ENCODE measurements at places on chromosomes 7 and 10. TPM values are rescaled to one million over a fixed set of nuclear protein-coding genes. Genes with fewer than 3 reads are reported as not detected.

- no peak for DNase-seq
Measured at GRCh38 chr7:81114633-81115032, 195.8 kb upstream of the SEMA3C start.

DNA sequence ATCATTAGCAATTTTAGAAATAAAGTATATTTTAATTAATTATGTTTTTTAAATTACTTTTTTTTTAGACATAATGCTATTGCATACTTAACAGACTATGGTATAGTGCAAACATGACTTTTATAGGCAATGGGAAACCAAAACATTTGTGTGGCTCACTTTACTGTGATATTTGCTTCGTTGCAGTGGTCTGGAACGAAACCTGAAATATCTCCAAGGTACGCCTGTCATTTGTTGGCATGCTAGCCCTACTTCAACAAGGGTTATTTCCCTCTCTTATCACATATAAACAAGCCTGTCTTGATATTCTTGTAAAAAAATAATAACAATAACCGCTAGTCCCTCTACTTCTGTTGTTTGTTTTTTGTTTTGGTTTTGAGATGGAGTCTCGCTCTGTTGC, 74.2 kb downstream of the TYW1B start:
- no peak for DNase-seq

GRCh38 chr10:117492504-117492903, 50.0 kb upstream of the EMX2 start:
- DNase-seq = no peak

GRCh38 chr7:100435401-100436304, 644 bp downstream of the PPP1R35 start:
- no peak for DNase-seq

DNA sequence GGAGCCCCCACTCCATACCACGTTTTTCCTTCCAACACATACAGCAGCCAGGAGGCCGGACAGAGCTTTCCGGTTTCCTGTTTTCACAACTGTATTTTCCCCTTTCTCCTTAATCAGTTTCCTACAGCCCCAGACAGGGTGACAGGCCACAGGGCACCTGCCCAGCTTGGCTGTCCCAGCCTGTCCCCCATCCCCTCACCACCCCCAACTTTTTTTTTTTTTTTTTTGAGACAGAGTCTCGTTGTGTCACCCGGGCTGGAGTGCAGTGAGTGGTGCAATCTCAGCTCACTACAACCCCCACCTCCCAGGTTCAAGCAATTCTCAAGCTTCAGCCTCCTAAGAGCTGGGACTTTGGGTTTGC, 10.3 kb upstream of the HSPB1 start:
- DNase-seq = no peak

The GPR15LG gene
- polyA plus RNA-seq = 18.6 TPM

The CUBN gene
- polyA plus RNA-seq = 0.54 TPM

The LEP gene
- polyA plus RNA-seq = 5.3 TPM

Data from urinary bladder (tissue), 4 donors.